ENCODE measurements at places on chromosomes 7 and 10.

GRCh38 chr7:44971902-44972441, 6.8 kb downstream of the MYO1G start:
- DNase-seq: no peak

- no peak for DNase-seq
These were observed 50.6 kb upstream of the CELF2 start for GRCh38 chr10:10967029-10967428.

GRCh38 chr10:16612115-16612980, 90.7 kb upstream of the C1QL3 start:
- DNase-seq: peak; percentile 25

- no peak for DNase-seq
These were observed 123.9 kb upstream of the SLC13A1 start for GRCh38 chr7:123323689-123324088.

DNA sequence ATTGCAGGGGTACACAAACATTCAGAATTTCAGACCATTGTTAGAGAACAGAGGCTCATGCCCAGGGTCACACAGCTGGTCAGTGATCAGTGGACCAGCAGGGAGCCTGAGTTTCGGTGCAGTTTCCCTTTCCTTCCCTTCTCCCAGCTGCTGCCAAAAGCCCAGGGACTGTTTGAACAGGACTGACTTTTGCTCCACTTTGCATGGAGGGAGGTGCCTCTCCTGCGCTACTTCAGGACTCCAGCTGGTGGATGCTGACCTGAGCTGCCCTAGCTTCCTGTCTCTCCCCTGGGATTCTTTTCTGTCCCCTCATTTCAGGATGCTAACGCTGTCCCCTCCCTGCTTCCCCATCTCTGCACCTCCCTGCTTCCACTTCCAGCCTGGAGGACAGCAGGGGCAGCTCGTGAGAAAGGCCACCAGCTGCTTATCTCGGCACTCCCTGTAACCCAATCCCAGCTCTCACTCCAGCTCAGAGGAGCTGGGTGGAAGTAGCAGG, 14.5 kb downstream of the SH2D4B start:
- no peak for DNase-seq

DNA sequence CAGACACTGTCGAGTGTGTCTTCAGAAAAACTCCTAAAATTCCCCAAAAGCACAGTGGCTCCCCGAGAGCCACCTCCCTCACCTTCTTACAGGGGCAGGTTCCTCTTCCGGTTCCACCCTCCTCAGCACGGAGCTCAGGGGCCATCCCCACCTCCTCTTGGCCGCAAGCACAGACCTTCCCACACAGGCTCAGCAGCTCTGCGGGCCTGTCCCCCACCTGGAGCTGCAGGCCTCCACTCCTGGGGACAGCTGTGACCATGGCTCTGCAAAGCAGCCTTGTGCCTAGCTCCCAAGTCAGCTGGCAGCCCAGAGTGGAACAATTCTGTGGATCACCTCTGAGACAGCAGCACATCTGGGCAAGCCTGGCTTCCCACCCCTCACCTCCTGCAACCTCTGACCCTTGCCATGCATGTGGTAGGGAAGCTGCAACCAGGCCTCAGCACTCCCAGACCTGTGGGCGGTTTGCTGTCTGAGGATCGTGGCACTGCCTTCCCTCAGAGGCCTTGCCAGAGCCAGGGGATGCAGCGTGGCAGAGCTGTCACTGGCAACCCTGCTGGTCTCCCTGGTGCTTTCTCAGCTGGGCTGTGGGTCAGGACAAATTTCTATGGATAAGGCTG, 79.7 kb downstream of the ALOX5 start:
- no peak for DNase-seq

- DNase-seq: no peak
These were observed 196.2 kb upstream of the AGK start for GRCh38 chr7:141355032-141355431.

- DNase-seq: no peak
These were observed 106.2 kb downstream of the SNX10 start for GRCh38 chr7:26397796-26398426.

GRCh38 chr10:91711885-91712680, 79.2 kb upstream of the PPP1R3C start:
- DNase-seq: no peak

DNA sequence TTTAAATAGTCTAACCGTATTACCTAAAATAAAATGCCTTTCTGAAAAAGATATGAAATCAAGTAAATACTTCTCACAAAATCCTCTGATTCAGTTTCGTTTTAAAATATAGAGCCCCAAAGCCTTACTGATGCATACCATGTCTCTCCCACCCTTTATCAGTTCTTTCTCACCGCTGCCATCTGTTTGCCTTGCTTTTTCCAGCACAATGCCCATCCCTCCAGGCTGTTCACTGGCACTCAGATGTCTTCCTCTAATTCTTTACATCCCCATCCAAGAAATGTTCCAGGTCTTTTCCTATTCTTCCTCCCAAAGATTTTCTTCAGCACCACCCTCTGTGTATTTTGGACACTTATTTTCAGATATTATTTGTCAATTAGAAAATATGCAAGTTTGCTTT, 116.5 kb upstream of the LRRN3 start:
- DNase-seq: no peak

DNA sequence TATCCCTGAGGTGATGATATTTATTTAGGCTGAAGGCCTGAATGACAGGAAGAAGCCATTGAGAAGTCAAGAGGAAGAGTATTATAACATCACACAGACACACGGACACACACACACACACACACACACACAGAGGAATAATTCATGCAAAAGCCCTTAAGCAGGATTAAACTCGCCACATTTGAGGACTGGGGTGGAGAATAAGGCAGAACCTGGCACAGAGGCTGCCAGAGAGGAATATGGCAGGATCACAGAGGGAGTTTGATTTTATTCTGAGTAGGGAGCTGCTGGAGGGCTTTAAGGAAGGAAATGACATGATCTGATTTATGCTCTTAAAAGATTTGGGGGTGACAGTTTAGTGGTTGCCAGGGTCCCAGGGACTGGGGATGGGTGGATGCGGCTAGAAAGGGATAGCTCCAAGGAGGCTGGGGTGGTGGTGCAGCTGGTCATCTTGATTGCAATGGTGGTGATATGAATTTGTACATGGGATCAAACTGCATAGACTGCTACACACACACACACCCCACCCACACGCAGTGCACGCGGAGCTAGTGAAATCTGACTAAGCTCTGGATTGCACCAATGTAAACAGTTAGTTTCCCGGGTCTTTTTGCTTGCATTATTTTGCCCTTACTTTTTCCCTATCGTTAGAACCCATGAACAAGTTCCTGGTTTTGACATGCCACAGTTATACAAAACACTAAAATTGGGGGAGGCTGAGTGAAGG, 11.2 kb downstream of the SMURF1 start:
- DNase-seq: no peak

DNA sequence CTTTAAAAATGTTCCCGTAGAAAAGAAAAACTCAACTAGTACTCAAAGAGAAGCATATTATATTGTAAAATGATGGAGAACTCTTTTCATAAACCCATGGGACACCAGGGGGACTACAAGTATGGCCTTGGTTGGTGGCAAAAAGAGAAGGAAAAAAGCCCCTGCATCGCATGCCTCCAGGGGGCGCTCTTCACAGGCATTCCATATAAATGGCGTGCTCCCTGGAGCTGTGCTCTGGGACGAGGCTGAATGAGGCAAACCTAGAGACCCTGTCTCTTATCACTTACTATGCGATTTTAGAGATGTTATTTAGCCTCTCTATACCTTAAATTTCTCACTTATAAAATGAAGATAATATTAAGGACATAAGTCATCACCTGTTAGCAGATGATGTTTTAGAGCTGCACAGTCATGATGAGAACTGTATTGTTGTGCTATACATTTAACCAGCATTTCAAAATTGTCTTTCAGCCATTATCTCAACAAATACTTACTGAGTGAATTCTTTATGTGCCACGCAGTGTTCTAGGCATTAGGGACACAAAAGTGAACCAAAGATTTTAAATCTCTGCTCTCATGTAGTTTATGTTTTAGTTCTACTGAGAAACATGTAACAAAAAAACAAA, 105.8 kb downstream of the ARHGAP21 start:
- DNase-seq: peak; percentile 18

GRCh38 chr10:2891770-2892124, 175.6 kb upstream of the PFKP start:
- DNase-seq: no peak

- DNase-seq: no peak
These were observed 59.1 kb upstream of the SMNDC1 start for GRCh38 chr10:110363572-110364411.

- no peak for DNase-seq
These were observed 66.9 kb upstream of the UNC5B start for GRCh38 chr10:71145352-71145945.

- no peak for DNase-seq
These were observed 36.7 kb downstream of the ARHGAP22 start for GRCh38 chr10:48568131-48568530.

GRCh38 chr7:2165610-2166594, 66.8 kb downstream of the MAD1L1 start:
- DNase-seq: no peak

DNA sequence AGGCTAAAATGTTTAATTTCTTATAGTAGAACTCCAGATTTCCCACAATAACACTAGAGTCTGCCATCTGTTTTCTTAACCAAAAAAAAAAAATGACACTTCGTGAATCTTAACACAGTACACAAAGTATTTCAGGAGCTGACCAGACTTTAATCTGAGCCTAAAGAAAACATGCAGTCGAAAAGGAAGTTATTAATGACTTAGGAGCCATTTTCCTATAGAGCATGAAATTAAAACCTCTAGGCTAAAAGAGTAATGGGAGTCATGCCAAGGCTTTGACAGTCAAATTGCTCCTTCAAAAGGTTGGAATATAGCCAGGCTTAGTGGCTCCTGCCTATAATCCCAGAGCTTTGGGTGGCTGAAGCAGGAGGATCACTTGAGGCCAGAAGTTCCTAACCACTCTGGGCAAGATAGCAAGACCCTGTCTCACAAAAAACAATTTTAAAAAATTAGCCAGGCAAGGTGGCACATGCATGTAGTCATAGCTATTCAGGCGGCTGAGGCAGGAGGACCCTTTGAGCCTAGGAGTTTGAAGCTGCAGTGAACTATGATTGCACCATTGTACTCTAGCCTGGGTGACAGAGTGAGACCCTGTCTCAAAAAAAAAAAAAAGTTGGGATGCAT, 13.6 kb downstream of the MICU1 start:
- no peak for DNase-seq

DNA sequence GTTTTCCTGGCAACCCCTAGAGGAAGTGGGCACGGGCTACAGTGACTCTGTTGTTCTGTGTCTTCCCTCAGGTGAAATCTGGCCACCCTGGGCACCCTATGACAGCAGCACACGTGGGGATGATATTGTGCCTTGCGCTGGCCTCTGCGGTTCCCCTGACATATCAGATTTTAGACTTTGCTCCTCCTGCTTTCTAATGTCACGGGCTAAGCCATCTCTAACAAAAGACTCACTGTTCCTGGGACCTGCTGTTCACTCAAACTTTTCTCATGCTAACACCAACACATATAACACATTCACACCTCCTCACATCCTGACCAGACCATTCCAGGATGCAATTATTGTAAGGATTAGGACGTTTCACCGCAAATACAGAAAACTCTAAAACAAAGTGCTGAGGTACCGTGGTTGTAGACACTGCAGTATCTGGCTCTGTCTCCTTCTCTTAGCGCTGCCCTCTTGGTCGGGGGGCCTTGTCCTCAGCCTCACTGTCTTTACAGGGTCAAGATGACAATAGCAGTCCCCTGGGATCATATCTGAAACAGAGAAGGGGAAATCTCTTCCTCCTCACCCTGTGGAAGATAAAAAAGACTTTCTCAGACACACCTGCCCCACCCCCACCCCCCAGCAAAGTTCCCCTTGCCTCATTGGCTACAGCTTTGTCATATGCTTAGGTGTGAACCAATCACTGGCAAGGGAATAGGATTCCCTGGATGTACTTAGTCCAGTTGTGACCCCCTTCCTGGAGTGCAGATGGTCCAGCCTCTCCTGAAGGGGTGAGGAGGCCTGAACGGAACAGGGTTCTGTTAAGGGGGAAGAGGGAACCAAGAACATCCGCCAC, 14.1 kb downstream of the CHN2 start:
- DNase-seq: no peak

GRCh38 chr10:117165538-117166417, 27.7 kb upstream of the VAX1 start:
- peak; percentile 90 for DNase-seq

- no peak for DNase-seq
These were observed 19.6 kb downstream of the FRMPD2 start for GRCh38 chr10:48254750-48255512.
